ENCODE measurements at places on chromosomes 3 and 15.

DNA sequence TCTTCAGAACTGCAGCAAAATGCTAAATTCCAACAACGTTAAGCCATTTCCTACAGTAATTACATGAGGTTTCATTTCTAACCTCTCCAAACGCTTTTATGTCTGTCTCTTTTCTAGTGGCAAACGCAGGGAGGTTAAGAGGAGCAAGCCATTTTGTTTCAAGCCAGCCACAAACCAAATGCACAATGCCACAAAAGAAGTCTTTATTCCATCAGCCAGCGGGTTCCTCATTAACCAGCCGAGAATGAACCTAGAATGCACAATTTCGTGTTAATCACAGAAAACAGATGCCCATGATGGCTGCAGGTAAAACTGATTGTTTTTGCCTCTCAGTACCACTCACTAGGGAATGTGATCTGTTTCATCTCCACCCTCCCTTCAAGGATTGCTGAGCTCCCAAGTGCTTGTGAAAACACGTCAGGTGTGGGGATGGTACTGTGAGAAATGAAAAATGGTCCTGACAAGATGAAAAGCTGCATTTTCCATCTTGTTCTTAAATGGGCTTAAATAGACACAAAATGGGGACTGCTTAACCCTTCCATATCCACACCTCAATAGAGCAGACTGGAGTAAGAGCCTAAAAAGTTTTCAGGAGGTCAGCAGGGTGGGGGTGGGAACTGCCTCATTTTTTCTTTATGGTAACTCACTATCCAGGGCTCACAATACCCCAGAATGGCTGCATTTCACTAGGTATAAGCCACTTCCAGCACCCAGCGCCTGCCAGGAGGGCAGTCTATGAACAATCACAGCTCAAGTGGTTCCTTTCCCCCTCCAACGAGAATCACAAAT lies 277.1 kb downstream of the MAGI1 start:
- DNase-seq: no peak

DNA sequence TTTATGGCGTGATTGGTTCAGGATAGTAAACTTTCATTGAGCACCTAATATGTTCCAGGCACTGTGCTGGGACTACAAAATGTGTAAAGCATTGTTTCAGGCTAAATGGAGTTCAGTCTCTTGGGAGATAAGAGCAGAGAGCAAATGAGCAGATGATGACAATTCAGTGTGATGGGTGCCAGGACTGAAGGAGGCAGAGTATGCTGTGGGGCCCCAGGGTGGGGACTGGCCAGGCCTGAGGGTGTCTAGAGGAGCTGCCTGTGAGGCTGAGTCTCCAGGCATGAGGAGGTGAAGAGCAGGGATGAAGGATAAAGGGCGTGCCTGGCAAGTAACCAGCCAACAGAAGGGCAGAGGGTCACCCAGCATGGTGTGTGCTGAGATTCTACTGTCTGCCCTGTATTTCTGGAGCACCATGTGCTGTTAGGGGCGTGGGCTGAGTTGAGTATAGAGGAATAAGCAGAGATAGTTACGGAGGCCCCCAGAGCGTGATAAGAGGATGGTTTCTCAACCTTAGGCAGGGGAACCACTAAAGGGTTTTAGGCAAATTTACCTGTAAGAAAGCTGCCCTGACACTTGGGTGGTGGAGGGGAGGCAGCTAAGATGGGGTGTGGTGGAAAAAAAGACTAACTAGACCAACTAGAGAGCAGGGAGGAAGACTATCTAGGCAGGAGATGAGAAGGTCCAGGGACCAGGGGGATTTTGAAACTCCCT lies 38.5 kb downstream of the EPHB1 start:
- no peak for DNase-seq

DNA sequence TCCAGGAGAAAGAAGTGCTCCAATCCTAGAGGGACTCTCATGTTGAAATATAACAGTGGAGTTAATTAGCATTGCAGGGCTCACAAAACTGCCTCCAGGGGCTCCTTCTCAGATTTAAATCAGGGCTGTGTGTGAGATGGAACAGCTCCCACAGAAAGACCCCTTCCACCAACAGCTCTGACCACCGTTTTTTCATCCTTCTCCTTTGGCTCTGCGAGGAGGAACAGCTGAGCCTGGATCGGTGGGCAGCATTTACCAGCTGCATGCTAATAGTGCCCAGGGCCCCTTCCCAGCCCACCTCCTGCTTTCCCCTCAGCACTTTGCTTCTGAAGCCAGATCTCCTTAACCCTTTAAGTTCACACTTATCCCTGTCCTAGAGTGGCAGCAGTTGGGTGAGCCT lies 119.2 kb upstream of the UBE2E1 start:
- DNase-seq: no peak

GRCh38 chr3:194686816-194687637 lies 1.3 kb downstream of the FAM43A start:
- DNase-seq: no peak

GRCh38 chr15:38225381-38225780 lies 27.3 kb upstream of the SPRED1 start:
- no peak for DNase-seq

DNA sequence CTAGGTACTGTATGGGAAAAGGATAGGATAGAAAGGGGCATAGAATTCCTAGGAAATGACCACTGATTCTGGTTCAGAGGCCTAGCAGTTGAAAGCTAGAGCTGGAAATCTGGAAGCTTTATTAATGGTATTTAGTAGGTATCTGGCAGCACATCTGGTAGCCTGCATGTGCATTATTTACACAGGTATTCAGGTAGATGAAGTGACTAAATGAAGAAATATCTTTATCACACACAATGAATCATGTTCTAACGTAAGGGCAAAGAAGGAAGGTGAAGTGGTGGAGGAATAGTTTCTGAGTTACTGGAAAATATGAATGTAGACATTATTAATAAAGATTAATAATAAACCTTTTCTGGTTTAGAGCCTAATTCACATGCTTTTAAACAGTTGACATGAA lies 119.9 kb downstream of the MBNL1 start:
- no peak for DNase-seq

DNA sequence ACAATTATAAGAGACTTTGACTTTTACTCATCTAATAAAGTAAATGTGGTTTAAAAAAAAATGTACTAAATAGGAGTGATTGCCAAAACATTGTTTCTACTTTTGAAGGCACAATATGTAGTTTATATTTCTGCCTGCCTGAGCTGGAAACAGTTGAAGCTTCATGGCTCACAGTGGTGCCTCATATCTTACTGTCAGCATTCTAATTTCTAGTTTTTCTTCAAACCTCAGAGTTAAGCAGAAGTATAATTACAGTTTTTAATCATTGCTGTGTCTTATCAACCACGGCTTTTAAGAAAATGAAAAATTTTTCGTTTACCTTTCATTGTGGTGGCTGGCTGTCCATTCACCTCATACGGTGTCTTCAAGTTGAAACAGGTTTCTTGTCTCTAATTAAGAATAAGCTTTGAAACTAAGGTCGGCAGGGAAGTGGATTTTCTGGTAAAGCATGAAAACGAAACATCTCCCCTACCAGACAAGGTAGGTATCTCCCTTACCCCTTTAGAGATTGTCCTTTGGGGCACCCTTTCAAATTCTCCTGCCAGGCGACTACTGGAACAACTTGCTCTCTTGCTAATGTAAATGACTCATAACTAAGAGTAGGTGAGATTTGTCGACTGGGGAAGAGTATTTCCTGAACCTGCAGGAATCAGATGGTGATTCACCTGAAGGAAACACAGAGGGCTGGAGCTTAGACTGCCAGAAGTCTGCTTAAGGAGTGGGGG lies at the start of gene GPR87:
GPR87 (minus strand) TSS at position 554 of the 725 bp plus-strand sequence. CDS start 16,720 bp downstream, outside the sequence.
- DNase-seq: no peak

- no peak for DNase-seq
Measured at GRCh38 chr3:163671201-163671600, 1407.1 kb downstream of the SI start.

DNA sequence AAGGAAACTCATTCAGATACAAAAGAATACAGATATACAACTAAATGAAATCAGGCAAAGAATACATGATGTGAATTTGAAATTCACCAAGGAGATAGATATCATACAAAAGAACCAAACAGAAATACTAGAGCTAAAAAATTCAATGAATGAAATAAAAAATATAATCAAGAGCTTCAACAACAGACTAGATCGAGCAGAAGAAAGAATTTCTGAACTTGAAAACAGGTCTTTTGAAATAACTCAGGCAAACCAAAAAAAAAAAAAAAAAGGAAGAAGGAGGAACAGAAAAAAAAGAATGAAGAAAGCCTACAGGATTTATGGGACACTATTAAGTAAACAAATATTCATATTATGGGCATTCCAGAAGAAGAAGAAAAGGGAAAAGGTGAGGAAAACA lies 137.8 kb downstream of the DMXL2 start:
- no peak for DNase-seq

DNA sequence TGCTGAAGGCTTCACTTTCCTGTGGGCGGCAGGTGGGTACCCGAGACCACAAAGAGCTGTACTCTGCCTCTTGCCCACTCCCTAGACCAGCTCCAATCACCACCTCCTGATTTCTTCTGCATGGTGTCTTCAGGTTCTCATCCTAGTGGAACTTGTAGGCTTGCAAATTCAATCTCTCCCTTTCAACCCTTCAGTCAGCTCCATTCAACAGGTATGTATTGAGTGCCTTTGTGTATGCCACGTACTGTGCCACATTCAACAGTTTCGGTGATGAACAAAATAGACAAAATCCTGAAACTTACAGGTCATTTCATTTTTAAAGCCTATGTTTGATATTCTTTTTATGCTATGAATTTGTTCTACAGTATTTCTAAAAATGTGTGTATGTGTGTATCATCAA lies 5.4 kb upstream of the CLDN11 start:
- no peak for DNase-seq

GRCh38 chr3:99319961-99320360 lies 318.4 kb upstream of the COL8A1 start:
- no peak for DNase-seq

DNA sequence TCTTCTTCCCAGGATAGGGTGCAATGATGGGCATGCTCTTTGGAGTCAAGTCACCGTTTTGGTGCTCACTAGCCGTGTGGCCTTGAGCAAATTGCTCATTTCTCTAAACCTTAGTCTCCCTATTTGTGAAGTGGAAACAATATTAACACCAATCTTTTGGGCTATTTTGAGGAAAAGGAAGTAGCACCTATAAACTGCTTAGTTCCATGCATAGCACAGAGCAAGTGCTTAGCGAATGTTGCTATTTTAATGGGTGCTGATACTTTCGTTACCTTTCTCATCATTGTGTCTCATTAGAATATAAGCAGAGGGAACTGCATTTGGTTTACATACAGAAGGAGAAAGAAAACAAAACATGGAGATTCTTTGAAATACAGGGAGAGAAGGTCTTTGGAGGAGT lies 66.1 kb downstream of the BOC start:
- DNase-seq: no peak

GRCh38 chr3:27521179-27521871 lies 37.1 kb upstream of the SLC4A7 start:
- peak; percentile 24 for DNase-seq

DNA sequence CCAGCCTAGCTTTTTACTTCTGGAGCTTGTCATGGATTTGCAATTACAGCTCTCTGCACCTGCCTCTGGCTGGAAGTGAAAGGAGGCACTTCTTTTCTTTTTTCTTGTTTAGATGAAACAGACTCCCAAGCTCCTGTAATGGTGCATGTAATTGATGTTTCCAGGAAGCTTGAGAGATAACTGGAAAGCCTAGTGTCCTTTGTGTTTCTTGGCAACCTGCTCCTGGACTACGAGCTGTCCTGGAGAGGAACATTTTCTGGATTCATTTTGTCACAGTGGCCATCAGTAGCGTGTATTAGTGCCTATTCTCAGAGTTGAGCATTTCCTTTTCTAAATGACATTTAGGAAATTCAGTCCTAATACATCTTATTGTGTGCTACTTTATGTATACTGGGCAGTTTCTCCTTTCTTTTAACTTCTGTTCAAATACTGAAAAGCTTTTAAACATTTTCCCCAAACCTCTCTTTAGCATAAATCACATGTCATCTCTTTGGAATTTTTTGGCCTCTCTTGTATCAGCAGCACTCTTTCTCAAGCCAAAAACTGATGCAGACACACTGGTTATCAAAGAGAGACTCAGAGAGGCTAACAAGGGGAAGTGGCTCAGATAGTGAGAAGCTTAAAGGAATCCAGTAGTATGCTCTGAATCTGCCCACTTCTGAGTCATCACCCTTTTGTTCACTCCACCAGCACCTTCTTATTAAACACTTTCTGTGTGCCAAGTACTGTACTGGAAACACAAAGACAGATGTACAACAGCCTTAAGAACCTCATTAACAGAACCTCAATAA lies 62.6 kb upstream of the SLC2A2 start:
- DNase-seq: no peak

DNA sequence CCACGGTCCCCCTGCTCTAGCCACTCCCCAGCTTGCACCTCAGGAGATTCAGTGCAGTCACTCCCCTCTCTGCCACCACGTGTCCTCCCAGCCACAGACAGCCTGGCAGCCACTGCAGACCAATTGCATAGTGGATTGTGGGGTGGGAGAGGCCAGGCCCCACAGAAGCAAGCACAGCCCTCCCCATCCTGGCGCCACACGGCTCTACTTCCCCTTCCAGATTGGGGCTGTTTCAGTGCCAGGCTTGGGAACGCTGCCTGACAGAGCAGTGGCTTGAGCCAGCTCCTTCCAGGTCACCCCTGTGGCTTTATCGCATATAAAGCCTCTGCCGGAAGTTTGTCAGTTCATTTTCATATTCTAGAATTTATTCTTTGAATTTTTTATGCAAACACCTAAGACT lies 90.7 kb downstream of the TMEM266 start:
- DNase-seq: no peak

DNA sequence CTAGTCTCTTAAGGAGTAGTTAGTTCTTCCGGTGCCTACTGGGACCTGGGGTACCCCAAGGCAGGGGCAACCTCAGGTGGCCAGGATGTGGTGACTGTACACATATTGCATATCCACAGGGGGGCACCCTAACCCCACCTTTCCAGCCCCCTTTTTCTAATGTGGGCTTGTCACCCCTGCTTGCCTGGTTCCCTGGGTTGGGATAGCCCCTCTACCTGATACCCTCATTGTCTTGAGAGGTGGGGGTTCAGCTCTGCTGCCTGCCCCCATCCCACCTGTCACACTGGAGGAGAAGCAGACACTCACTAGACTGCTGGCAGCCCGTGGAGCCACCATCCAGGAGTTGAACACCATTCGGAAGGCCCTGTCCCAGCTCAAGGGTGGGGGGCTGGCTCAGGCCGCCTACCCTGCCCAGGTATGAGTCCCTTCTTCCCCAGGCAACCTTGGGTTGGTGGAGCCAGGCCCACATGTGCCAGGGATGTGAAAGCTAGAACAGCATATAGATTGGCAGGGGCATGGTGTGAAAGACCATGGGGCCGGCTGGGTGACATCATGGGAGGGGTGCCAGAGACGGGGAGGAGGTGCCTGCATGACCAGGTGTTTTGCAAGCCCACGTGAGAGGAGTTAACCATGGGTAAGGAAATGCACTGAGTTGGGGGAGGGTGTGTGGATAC lies 4.0 kb downstream of the GLYCTK start:
- peak; percentile 50 for DNase-seq

DNA sequence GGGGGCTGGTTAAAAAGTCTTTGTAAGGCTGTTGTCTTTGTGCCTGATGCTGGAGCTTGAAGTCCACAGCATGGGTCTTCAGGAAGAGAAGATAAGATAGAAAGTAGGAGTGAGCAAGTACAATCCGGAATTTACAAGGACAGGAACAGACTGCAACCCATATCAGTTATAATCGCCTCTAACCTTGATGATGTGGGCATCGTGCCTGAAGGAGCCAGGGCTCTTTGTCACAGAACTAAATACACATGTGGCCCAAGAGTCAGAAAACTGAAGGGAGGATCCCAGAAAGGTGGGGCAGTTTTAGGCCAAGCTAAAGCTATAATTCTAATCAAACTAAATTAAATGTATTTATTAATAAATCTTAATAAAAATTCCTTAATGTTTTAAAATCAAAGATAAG lies 132.2 kb downstream of the TMCO5A start:
- DNase-seq: no peak

- DNase-seq: no peak
Measured at GRCh38 chr3:47288966-47289910, 6.5 kb downstream of the KLHL18 start.
